IMR-90 (cell line): ENCODE measurements at places on chromosomes 13 and 19. TPM values are rescaled to one million over a fixed set of nuclear protein-coding genes. Genes with fewer than 3 reads are reported as not detected.

DNA sequence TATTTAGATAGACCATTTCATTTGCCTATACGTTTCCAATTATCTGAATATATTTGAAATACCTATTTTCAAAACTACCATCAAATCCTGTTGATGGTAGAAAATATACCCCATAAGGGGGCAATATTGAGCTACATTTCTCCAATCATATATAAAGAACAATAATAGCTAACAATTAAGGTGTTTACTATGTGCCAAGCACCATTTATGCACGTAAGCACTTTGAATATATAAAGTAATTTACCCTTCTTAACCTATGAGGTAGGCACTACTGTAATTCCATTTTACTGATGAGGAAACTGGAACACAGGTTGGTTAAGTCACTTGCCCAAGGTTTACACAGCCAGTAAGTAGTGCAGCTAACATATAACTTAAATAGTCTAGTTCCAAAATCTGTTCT lies 79.2 kb downstream of the UBL3 start:
- peak; percentile 49 for DNase-seq

Gene USHBP1
- not detected in 2 replicates for total RNA-seq

Gene GARIN5A
- 0.28 TPM in 1 of 2 replicates, not detected in the other for total RNA-seq

DNA sequence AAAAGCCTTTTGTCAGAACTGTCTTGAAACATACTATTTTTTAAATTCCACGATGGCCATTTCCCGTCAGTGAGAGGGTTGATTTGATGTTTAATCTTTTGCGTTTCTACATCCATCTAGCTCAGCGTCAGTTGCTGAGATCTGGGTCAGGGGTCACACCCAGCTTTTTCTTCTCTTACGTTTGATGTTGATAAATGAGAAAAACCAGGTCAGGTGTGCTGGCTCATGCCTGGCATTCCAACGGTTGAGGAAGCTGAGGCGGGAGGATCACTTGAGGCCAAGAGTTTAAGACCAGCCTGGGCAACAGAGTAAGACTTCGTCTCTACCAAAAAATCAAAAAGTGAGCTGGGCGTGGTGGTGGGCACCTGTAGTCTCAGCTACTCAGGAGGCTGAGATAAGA lies 168.9 kb downstream of the PTPRS start:
- no peak for DNase-seq

GRCh38 chr19:48419158-48419920 lies 25.9 kb downstream of the GRIN2D start:
- peak; percentile 42 for DNase-seq

DNA sequence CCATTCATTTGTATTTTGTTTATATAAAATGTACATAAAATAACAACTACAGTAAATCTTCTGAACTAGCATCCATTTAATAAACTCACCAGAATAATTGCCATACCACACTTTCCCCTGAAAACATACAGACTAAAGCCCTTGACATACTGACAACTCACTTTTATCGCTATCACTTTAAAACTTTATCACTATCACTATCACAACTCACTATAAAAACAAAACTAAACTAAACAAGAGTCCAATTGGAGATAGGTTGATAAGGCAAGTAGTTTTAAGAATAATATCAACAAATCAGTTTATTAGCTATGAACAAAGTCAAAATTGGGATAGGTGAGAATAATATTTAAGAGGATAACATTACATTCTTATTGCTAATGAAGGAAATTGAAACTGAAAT lies 108.9 kb downstream of the SLITRK6 start:
- DNase-seq: no peak

DNA sequence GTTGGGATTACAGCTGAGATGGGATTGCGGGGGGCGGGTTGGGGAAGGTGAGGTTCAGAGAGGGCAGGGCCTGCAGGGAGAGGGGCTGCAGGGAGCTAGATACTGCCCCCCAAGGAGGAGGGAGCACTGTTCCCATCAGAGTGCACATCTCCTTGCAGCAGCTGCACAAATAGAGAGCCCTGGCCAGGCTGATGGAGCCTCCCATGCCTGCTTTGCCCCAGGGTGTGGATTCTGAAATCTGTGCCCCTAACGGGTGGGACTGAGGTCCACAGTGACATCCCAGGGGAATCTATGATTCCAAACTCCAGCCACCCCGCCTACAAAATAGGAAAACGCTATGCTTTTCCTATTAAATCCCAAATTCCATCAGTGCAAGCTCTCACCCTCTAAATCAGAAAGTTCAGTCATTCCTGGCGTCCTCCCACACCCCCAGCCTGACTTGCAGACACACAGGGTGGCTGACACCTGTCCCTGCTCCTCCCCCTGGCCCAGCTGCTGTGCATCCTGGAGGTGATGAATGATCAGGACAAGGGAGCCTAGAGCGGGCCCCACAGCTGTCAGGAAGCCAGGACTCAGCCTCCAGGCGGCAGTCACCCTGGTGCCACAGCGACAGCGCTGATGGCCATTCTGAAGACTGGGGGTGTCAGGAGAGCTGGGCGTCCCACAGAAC lies 6.3 kb upstream of the CEACAM21 start:
- no peak for DNase-seq
